Stimulated activated CD4-positive, alpha-beta T cell treated with anti-CD3 and anti-CD28 coated beads, Interleukin-1b, Interleukin-23, amount 100 ng/mL, for 1 hour (primary cell): ENCODE measurements at places on chromosomes 2 and 18.

DNA sequence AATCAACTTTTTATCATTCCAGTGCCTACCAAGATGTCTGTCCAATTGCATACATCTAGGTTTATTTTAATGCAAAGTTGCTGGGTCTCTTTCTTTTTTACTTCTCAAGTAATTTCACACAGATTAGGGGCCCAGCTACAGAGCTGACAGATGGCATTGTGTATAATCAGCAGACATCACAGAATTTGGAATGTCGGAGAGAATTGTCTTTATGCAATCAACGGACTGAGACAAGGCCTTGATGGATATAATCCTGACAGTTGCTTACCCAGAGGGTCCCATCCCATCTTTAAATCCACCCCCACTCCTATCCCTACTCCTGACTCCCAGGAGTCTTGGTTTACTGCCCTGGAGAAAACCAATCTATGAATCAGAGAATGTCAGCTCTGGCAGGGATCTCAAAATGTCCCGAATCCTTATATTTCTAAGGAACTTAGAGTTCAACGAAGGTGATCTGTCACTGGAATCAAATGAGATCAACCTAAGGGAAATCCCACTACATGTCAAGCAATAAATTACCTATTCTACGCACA is 142.0 kb downstream of the LRATD1 start:
- DNase-seq, result no peak

DNA sequence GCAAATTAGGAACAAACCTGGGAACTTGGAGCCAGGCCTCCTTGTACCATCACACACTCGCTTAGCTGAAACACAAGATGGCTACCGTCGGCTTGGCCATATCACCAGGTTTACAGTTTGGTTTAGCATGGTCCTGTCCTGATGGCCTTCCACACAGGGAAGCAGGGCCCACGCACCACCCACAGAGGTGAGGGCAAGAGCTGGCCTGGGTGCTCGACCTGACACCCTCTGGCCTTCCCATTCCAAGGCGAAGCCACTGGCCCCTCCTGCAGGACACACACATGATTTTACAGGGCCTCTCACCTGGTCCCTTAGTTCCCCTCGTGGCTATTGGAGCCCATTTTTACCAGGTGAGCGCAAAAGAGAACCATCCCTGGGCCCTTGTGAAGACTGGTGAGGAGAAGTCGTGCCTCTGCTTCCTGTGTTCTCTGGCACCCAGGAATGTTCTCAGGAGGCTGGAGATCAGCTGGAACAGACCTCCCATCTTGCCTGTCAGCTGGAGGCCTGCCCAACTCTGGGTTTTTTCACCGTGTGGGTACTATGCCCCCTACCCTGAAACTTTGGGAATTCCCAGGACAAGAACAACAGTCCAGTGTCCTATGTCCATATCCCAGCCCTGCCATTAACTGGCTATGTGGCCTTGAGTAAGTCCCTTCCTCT is 53.0 kb upstream of the FOSL2 start:
- no peak for DNase-seq

DNA sequence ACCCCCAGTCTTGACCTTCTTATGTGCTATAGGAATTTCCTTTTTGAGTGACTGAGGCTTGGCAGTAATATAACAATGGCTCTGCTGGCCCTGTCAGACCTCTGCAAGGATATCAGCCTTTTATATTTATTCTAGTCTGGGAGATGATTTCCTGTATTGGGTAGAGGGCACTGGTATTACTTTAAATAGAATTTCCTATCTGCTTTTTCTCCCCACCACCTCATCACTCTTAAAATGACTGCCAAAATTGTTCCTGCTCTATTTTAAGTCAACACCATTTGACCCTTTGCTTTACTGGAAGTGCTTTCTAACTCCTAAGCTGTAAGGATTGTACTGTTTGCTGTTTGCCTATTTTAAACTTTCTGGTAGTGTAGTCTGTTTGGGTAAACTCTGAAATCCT is 658.4 kb upstream of the FSHR start:
- DNase-seq, result no peak

DNA sequence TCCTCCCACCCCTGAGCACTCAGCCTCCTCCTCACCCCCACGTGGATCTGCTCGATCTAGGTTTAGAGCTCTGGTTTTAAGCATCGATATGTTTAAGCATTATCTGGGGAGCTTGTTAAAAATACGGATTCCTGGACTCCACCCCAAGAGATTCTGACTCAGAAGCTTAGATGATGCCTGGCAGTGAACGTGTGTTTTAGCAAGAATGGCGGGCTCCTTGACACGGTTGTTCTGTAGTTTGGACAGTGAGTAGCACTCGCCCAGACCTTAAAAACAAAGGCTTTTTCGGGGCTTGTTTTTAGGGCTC is 47.3 kb downstream of the LDLRAD4 start:
- DNase-seq, result no peak

DNA sequence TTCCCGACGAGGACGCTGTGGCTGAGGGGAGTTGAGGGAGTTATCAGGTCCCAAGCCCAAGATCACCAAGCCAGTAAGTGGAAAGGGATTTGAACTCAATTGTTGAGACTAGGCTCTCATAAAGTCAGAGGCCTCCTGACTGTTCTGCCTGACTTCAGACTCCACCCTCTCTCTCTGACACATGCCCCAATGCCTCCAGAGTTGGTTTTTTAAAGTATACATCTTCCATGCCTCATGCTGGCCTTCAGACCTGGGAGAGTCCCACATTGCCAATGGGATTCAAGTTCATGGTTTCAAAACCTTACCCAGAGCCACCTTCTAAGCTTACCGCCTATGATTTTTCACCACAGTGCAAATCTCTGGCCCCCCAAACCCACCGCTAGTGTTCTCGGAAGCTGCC is 100.8 kb downstream of the RTN4 start:
- DNase-seq, result no peak

DNA sequence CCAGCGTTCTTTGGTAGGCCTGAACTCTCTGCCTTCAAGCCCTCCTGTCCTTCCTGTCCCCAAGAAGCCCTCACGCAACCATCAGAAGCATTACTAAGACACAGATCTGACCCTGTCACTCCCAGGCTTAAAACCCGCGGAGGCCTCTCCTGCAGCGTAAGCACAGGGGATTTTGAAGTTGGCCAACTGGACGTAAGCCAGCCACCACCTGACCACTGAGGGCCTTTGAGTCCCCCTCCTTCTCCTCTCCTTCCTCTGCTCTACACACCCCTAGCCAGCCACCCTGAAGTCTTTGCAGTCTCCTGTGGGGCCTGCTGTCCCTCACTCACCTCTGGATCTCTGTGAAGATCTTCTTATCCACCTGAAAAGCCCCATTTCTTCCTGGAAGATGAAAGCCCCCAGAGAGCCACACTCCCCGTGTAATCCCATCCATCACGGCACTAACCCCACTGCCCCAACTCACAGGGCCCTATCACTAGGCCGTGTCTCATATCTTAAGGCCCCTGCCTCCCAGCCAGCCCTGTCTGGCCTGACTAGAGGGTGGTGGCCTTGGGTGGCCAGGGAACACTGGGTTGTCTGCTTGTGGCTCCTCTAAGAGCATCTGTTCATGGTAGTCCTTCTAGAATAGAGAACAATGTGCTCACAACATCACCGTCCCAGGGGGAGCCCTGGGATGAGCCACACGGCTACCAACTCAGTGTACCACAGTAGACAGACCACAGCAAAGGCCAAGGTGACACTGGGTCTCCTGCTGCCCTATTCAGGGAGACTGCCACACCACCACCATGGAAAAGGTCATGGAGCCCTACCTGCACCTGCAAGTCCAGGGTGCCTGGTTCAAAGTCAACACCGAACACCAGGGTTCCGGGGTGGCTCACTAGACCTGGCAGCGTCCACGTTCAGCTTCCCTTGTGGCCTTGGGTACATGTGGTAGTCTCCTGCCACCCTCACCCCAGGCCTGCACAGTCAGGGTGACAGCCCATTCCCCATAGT is 191.6 kb downstream of the ZBTB7C start:
- DNase-seq, result no peak

- no peak for DNase-seq
Measured at GRCh38 chr2:74278694-74279093, 64.5 kb downstream of the SLC4A5 start.

GRCh38 chr2:19577723-19578122 is 219.3 kb upstream of the OSR1 start:
- no peak for DNase-seq

DNA sequence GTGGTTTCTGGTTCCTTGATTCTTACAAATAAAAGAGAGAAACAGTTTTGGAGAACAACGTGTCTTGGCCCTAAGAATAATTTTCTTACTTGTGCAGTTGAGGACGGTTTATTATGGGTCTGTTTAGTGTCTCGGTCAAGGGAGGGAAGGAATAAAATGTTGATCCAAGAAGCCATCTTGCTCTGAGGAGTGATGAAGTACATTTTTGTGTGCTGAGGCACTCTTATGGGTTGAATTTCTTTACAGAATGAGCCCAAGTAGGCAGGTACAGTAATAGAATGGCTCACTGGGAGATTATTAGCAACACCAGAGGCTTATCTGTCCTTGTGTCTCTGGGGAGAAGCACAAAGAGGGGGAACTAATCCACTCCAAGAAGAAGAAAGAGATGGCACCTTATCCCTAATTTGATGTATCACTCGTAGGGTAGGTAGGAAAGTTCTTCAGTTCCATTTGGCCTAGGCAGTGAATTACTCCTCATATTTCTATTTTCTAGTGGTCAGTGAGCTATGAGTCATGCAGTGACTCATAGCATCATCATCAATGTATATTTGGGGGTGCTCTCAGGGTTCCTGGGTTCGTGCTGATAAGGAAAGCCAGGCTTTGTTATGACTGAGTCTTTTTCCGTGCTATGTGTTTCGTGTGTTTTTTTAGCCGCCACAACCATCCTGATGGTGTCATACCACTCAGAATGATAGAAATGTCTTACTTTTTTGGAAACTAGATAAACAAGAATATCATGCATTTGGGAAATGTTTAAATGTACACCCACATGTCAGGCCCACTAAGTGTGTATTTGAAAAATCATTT is 250.1 kb upstream of the CTAGE1 start:
- no peak for DNase-seq

DNA sequence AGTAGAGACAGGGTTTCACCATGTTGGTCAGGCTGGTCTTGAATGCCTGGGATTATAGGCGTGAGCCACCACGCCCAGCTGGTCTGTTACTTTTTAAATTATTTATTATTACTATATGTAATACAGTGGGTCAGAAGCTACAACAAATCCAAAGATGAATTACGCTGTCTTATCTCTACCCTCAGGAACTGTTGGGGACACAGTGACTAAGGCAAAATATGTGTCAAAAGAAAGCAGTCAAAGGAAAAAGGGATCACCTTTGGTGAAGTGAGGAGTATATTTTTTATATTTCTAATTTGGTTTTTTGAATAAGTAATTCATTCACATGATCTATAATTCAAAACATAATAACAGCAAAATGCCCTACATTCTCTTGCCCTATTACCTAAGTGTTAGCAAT is 4.7 kb downstream of the CREB1 start:
- DNase-seq, result no peak

DNA sequence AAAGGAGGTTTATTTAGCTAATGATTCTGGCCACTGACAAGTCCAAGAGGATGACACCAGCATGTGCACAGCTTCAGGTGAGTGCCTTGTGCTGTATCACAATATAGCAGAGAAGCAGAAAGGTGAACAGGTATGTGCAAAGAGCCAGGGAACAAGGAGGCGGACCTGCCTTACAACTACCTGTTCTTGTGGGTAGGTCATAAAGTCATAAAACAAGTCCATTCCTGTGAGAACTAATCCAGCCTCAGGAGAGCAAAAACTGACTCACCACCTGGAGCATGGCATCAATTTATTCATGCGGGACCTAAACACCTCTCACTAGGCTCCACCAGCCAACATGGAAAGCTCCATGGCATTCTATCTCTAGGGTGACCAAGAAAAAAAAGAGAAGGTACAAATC is 234.2 kb downstream of the ASXL3 start:
- DNase-seq, result no peak

DNA sequence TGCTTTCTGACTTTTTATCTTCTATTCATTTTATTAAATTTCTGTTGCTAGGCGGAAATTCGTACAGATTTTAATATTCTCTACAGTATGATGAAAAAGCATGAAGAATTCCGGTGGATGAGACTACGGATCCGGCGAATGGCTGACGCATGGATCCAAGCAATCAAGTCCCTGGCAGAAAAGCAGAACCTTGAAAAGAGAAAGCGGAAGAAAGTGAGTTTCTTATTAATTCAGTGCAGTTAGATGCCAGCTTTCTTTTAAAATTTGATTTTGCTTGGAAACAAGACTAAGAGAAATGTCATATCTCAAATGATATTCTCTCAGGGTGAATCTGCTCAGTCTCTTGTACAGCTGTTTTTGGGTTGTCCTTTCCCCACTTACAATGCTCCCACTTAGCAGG is 84.3 kb downstream of the MGAT5 start:
- no peak for DNase-seq

DNA sequence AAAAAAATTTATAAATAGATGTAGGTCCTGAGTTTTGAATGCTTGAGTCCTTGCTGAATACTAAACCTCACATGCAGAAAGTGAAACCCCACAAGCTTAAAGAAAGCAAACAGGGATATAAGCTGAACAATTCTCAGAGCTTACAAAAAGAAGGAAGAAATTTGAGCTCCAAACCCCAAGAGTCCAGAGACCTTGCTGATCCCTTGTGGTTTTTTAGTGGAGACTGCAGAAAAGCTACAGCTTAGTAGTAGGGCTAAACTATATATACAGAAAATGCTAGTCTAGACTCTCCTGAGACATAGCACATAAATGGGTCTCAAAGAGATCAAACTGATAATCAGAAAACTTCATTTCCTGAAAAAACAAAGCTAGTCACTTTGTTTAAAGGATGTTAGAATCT is 1548.1 kb upstream of the ZEB2 start:
- no peak for DNase-seq

GRCh38 chr2:31442376-31442775 is 27.8 kb upstream of the XDH start:
- DNase-seq, result no peak

DNA sequence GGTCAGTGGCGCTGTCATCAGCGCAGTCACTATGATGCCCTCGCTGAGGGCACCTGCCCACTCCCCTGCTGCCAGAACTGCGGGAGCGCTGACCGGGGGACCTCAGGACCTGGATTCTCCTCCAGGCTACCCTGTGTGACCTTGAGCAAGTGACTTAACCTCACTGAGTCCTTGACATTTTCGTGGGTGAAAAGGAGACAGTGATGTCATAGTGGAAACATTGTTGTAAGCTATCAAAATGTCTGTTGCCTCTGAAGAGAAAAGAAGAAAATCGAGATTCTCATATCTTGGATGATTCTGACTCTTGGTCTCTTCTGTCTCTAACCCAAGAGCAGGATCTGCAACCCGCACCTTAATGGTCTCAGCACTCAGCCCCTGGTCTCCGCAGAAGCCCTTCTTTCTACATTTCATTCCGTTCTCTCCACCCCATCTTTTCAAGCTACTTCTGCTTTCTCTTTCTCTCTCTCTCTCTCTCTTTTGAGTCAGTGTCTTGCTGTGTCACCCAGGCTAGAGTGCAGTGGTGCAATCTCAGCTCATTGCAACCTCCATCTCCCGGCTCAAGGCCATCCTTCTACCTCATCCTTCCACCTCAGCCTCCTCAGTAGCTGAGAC is 978 bp upstream of the TUBA4A start:
- DNase-seq, result no peak
